ENCODE measurements at places on chromosomes 11 and 22.

- no peak for DNase-seq
These were observed 98.5 kb downstream of the SMCO4 start for GRCh38 chr11:93444617-93445073.

GRCh38 chr11:117843666-117844484, 19.3 kb upstream of the FXYD2 start:
- peak; percentile 5 for DNase-seq

- DNase-seq, result peak; percentile 33
These were observed 4.5 kb downstream of the MYEOV start for GRCh38 chr11:69298267-69299022.

GRCh38 chr22:50341977-50342650, 1.0 kb upstream of the PPP6R2 start:
- peak; percentile 65 for DNase-seq

DNA sequence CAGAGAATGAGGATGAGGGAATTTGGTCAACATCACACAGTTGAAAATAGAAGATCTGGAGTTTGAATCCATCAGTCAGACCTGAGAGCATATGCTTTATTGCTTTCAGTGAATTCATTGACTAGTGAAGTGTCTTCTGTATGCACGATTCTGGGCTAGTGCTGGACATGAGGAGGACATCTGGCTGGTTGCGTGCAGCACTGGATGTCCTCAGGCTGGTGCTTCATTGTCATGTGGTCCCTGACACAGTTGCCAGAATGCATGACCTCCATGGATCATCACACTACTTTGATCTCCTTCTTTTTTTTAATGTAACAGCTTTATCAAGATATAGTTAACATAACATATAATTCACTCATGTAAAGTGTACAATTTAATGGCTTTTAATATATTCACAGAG, 44.5 kb upstream of the MMP7 start:
- no peak for DNase-seq

GRCh38 chr22:24758164-24758799, 16.2 kb downstream of the PIWIL3 start:
- no peak for DNase-seq

DNA sequence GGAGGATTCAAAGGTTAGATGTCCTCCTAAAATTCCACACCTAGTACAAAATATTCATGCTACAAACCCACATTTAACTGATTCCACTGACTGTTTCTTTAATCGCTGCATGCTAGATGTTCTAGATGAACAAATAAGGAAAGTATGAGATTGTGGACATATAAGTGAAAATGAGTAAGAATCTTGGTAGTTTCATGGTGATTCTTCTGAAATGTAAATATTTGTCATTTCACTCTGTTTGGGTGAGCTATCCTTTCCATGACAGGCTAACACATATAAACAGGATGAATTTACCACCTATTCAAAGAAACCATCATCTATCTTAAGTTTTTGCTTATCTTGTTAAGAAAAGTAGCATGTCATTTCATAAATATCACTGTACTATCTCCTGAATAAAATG, 14.8 kb downstream of the OR5B3 start:
- no peak for DNase-seq

- DNase-seq, result no peak
These were observed 42.6 kb downstream of the GNB1L start for GRCh38 chr22:19811811-19812771.

DNA sequence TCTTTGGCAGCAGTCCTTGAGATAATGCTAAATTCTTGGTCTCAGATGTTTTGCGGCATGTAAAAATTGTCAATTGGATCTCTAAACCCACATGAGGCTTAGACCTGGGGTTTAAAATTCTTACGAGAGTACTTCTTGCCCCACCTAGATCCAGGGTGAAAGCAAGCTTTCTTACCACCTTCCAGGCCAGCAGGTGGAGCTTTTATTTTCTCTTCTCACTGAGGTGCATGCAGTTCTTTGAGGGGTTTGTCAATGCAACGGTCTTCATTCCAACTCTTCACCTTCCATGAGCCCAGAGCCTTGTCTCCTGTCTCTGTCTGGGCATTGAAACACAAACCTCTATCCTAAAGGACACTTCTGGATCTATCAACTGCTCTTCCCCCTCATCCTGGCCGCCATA, 154.1 kb downstream of the MYO18B start:
- no peak for DNase-seq

DNA sequence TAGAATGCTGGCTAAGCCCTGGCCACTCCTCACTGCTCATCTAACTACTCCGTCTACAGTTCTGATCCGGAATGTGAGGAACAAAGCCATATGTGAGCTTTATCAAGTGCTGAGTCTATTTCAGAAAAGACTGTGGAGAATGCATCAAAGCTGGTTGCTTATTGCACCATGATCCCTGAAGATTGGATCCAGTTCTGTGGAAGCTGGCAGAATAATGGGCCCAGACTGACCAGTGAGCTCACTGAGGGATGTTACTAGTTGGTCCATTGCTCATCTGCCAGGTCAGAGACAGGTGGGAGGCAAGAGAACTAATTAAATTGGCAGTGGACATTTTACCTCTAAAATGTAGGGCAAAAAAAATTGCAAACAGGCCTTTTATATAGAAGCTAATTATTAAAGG, 681.3 kb downstream of the NTM start:
- DNase-seq, result no peak

- DNase-seq, result no peak
These were observed 14.6 kb downstream of the MRGPRF start for GRCh38 chr11:68998390-68998911.

DNA sequence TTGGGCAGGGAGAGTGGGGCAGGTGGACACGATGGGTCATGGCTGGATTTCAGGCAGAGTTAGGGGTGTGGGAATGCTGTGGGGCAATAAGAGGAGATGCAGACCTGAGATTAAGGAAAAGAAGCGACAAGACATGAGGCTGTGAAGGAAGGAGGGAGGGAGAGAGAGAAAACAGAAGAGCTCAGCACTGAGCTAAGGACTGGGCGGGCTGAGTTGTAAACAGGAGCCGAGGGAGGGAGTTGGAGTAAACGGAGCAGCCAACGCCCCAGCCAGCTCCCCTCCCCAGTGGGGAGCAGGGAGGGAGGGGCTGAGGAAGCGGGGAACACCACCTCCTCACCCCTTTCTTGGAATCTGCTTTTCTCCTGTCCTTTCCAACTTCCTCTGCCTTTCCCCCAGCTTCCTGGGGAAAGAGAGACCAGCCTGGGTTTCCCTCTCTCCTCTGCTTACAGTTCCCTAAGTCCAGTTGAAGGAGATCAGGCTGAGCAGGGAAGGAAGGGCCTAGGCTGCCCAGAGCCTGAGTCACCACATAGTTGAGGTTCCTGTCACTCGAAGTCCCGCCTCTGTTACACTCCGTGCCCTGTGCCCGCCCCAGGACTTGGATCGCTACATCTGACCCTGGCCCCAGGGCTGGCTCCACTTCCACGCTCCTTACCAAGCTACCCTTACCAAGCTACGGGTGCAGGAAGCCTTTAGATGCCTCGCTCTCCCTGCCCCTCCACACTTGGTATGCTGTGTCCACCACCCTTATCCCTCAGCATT, 6.7 kb upstream of the AHNAK start:
- peak; percentile 73 for DNase-seq

Data from GOT3 (cell line).